ENCODE measurements at places on chromosomes 4 and X. TPM values are rescaled to one million over a fixed set of nuclear protein-coding genes. Genes with fewer than 3 reads are reported as not detected.

The ODAM gene
- total RNA-seq: not detected

The HS3ST1 gene
- not detected for total RNA-seq

The SSX3 gene
- total RNA-seq: not detected

DNA sequence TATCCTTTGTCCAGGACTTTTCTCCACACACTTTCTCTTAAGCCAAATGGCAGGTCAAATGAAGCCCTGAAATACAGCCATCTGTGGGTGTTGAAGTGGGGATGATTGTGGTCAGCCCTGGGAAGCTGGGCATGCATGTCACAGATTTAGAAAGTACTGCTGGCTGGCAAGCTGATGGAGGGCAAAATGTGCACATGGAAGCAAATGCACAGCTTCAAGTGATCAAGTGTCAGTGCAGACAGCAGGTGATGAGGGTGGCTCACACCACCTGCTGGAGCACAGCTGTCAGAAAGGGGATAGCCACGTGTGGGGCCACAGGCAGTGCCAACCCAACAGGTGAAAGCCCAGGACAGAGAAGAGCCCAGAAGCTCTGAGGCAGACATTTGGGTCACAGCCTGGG lies 40.3 kb upstream of the ATXN3L start:
- DNase-seq: no peak

DNA sequence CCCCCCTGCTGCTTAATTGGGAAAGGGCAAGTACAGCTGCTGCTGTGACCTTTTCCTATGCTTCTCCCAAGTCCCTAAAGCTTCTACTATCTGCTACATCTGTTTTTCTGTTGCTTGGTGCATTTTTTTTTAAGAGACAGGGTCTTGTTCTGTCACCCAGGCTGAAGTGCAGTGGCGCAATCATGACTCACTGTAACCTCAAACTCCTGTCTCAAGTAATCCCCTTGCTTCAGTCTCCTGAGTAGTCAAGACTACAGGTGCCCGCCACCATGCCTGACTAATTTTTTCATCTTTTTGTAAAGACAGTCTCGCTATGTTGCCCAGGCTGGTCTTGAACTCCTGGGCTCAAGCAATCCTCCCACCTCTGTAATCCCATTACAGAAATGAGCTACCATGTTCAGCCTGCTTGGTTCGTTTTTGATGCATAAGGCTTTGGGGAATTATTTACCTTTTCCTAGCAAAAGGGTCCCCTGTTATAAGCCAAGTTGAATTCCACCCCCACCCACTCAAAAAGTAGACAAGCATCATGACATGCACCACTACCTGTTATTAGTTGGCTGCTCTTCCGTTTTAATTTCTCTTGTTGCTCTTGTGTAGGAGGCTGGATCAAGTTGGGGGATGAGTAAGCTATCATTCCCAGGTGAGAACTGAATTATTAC lies 39.6 kb downstream of the DGKK start:
- DNase-seq: no peak

DNA sequence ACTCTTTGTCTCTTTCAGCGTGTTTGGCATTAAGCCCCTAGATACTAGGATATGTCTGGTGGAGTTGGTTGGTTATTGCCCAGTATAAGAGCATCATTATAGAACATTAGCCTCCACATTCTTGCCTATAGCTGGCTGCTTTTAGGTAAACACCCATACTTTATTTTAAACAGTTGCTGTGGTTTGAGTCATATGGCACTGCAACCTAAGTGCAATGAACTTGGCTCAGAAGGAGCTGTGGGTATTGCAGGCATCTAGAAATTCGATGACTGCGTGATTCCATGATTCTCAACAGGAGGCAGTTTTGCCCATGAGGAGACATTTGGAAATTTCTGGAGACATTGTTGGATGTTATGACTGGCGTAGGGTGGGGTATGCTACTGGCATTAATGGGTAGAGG lies 49.5 kb downstream of the DCLK2 start:
- peak; percentile 75 for DNase-seq

All from fibroblast of lung (primary cell).